ENCODE measurements at places on chromosomes 5 and 9.
A peak's percentile ranks its signal among the peaks of the same experiment; 100 is the strongest.

DNA sequence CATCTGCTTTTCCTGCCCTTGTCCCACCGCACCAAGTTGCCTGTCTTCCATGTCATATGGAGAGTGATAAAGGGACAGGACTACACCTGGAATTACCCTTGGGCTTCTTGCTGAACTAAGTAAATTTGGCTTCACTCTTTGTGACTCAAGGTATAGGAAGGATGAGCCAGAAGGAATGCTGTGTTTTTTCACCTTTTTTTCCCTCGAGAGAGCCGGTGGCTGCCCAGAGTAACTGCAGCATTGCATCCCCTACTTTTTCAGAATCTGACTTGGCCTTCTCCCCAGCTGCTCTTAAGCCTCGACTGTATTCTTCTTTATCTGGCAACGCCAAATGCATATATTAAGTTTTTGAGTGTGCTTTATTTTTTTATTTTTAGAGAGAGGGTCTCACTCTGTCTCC lies 38.4 kb downstream of the RCL1 start:
- DNase-seq: no peak

- no peak for DNase-seq
Observed at GRCh38 chr9:105311306-105311705, 66.9 kb downstream of the SLC44A1 start.

- DNase-seq: no peak
Observed at GRCh38 chr9:120402741-120403542, 177.0 kb downstream of the CDK5RAP2 start.

DNA sequence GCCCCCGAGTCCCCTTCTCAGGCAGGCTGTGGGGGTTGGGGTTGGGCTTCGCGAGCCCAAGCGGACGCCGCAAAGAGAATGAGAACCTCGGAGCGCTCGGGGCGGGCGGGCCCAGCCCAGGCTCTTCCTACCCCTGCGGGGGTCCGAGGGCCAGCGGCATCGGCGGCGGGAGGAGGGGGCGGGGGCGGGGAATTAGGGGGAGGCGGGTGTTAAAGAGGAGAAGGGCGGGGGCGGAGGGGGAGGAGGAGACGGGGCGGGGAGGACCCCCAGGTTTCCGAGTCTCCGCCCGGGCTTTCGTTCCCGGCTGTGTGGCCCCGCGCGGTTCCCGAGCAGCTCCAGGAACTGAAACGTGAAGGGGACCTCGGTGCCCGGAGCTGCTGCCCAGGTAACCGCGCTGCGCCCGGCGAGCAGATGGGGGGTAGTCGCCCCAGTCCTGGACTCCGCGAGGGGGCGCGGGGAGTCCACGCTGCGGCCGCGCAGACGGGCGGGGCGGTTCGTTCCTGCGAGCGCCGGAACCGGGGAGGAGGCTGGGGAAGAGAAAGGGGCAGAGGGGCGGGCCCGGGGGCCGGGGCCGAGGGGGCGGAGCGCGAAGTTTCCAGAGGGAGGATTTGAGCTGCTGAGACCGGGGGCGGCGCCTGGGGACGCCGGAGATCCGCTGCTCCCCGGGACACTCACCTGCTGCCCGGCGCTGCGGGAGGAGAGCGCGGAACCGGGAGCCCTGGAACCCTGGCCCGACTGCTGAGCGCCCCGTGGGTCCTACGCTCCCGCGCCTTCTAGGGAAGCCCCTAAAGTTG lies 38.4 kb upstream of the PLEKHG4B start:
- DNase-seq: no peak

GRCh38 chr5:1755321-1755949 lies 44.2 kb downstream of the MRPL36 start:
- DNase-seq: no peak

- no peak for DNase-seq
Observed at GRCh38 chr5:96083361-96083881, 121.8 kb upstream of the ELL2 start.

- no peak for DNase-seq
Observed at GRCh38 chr5:7978991-7979390, 110.0 kb downstream of the MTRR start.

DNA sequence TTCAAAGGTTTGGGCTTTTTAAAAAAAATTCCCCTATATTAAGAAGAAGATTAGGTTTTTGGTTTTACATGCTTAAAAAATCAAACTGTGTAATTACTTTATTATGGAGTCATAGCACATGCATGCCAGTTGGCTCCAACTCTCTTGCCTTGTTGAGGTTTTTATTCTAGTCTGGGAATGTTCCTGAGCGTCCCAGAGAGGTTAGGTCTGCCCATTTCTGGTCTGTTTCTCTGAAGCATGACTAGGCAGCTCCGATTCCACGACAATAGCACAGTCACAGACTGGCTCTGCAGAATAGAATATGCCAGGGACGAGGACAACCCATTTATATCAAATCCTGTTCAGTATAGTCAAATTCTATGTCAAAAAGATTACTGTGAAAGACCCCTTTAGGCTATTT lies 217.0 kb downstream of the PCSK5 start:
- no peak for DNase-seq

GRCh38 chr5:12870872-12871539 lies 966.8 kb upstream of the CTNND2 start:
- no peak for DNase-seq

GRCh38 chr5:143742951-143743350 lies 69.0 kb upstream of the HMHB1 start:
- DNase-seq: no peak

DNA sequence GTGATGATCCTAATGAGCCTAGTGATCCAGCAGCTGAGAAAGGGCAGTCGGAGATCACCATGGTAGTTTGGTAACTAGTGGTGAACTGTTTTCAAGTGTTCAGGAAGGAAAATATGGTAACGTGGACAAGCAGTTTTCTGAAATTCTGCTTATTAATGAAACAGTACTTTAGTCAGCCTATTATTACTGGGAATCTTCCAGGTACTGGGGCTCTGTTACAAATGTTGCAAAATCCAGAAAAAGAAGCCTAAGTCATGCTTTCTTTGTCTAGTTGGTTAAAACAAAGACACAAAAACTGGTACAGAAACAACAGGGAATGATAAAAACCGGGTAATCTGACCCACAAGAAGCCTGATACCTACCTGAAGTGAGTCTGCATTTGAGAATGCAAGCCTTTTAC lies 18.2 kb downstream of the TTC23L start:
- DNase-seq: no peak

- DNase-seq: peak; percentile 50
Observed at GRCh38 chr9:125407432-125407973, 145.9 kb downstream of the GAPVD1 start.

DNA sequence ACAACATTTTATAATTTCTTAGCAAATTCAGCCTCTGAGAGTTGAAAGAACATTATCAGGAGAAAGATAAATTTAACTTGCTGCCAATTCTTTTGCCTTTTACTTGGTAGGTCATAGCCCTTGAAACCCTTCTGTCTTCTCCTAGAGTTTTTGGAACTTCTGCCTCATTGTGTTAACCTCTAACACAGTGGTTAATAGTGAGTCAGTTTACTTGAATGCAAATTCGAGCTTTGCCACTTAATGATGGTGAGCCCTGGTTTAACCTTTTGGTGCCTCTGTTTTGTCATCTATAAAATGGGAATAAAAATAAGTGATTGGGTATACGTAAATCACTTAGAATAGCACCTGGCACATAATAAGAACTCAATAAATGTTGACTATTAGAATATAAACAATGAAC lies 1.8 kb upstream of the INIP start:
- DNase-seq: no peak

- DNase-seq: no peak
Observed at GRCh38 chr9:89969881-89970639, 365.2 kb downstream of the GADD45G start.

GRCh38 chr5:127893232-127893631 lies 190.0 kb downstream of the CCDC192 start:
- DNase-seq: no peak

DNA sequence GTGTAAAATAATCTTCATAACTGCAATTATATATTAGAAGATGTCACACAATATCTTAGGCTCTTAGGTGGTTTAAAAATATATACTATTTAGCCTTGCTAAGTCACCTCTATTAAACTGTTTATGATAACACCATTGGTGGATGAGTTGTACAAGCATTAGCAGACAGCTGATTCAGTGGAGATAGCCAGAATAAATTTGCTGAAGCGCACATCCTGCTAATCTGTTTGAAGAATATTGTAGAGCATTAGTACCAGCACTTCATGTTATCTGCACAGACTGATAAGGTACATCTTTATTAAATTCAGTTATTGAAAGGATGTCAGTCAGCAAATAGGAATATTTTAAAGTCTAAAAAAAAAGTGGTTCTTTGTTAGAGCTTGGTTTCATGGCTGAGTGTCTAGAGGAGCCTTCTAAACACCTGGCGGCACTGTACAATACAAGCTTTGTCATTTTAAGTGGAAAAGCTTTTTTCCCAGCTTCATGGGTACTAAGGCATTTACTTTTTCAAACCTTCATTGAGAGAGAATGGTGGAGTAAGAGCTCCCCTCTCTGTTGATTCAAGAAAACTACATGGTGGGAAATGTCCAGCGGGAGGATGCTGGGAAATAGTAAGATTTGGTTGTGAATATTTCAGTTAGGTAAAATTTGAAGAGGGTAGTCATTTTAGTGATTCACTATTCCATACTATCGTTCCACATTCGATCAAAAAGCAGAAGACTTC lies 275.1 kb downstream of the SLF1 start:
- no peak for DNase-seq

DNA sequence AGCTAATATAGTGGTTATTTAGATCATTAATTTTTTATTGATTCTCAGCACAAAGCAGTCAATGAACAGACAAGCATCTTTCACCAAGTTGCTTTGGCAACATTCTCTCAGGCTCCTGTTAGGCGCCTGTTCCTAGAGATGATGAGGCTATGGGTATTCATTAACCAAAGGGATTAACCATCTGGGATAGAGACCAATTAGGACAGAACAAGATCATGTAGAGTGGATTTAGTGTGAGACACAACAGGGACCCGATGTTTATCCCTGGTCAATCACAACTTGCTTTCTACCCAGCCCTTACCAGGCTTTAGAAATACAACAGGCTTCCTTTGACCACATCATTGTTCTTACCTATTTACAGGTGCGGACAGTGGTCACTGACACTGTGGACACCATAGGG lies 82.2 kb downstream of the PJA2 start:
- no peak for DNase-seq

DNA sequence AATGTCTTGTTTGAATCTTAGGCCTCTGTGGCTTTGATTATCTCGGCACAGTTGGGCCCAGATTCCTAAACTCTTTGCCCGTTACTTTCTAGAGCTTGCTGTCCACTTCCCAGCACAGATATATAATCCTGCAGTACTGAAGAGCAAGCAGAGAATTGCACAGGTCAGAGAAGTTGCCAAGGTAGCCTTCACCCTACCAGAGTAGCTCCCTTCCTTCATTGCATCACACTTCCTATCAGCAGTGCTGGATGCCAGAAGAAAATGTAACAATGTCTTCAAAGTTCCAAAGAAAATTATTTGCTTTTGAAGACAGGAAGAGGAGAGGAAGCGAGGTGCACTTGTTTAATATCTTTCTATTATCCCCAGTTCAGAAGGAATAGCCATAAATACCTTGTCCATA lies 38.1 kb upstream of the SPATA31D4 start:
- no peak for DNase-seq

GRCh38 chr5:133119233-133119711 lies 67.5 kb downstream of the HSPA4 start:
- no peak for DNase-seq

DNA sequence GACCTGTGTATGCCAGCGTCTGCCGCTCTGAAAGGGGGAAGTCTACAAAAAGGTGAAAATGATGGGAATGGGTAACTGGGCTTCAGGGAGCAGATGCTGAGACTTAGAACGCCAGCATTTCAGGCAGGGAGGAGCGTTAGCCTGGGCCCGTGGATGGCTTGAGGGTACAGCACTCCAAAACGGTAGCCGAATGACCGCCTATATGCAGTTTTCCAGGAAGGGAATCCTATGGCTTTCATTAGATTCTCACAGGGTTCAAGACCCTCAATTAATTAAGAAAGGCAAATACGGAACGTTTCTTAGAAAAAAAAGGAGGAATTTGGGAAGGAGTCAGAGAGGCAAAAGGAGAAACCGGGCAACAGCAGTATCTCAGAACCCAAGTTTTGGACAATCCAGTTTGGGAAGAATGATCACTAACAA lies 639 bp downstream of the AMACR start:
- DNase-seq: peak; percentile 24

DNA sequence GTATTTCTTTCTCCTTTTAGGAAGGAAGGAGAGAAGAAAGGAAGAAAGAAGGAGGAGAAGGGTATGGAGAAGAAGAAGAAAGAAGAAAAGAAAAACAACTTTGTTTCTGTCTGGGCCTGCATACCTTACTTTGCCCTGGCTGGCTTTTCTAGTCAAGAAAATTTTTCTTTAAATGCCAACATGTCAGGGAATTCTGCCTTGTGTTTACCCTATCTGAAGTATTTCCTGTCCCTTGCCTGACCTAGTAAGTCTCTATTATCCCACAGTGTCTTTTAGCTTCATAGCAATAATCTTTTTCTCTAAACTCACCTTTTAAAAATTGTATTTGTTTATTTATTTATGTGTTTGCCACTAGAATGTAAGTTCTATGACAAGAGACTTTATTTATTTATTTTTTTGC lies 1864.1 kb downstream of the EFNA5 start:
- no peak for DNase-seq

- DNase-seq: no peak
Observed at GRCh38 chr5:122114501-122114900, 14.8 kb upstream of the ZNF474 start.

DNA sequence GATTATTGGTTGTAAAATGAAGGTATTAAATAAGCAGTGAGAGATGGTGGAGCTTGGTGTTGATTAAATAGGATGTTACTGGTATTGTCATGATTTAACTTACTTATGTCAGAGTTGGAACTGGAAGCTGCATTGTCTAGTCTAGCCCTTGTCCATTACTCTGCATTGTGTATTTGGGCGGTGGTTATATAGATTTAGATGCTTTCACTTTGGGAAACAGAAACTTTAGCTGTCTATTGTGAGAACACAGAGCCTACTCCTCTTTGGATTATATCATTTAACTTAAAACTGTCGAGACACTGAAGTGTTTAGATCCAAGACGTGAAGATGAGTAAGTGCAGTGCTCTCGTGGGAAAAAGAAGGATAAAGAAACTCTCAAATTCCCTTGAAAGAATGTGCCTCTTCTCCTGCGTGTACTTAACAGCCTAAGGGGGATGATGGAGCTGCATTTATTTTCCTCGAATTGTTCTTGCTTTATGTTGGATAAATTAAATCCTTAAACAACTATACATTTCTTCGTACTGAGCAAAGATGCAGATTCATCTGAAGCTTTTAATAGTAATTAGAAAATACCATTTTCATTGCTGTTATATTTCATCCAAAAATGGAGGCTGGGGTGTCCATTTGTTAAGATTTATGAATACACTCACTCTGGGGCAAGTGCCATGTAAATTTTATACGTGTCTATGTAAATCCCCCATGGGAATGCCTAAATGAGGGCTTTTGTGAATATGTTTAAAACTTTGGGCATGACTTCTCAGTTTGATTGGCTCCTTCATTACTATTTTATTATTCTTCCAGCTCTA lies 21.6 kb downstream of the FBXL7 start:
- DNase-seq: no peak

- DNase-seq: no peak
Observed at GRCh38 chr9:101467690-101468089, 32.1 kb upstream of the ALDOB start.

- no peak for DNase-seq
Observed at GRCh38 chr9:34163434-34163833, 15.4 kb upstream of the UBAP1 start.

GRCh38 chr5:122999947-123000563 lies 36.5 kb downstream of the PPIC start:
- peak; percentile 76 for DNase-seq
